Fibroblast of upper back skin (primary cell): ENCODE measurements at places on chromosomes 4 and X.

- no peak for DNase-seq
Observed at GRCh38 chrX:140710710-140711109, 1.2 kb downstream of the LINC00632 start.

DNA sequence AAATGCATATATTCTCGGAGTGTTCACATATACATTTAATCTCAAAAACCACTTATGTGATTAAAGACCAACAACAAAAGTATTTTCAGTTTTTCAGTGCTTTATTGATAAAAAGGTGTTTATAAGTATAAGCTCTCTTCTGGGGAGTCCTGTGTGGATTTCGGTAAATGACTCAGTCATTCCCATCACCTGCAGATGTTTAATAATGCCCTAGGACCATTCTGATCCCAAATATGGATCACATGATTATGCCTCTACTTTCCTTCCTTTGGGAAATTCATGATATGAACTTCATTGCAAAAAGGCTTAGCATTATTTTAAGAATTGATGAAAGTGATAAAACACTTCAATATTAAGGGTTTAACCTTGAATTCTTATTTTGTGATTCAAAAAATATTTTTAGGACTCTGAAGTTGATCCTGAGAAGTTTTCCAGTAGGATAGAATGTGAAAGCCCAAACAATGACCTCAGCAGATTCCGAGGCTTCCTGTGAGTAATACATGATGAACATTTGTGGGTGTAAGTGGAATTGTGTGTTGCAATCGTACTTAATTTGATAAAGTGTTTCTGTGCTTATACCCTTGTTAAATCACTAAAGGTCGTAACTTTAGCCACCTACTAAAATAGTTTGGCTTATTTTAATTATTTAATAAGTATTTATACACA lies 40.2 kb downstream of the ATP10D start:
- peak; percentile 95 for DNase-seq

GRCh38 chr4:184849185-184849584 lies 23.4 kb upstream of the ACSL1 start:
- DNase-seq = no peak

DNA sequence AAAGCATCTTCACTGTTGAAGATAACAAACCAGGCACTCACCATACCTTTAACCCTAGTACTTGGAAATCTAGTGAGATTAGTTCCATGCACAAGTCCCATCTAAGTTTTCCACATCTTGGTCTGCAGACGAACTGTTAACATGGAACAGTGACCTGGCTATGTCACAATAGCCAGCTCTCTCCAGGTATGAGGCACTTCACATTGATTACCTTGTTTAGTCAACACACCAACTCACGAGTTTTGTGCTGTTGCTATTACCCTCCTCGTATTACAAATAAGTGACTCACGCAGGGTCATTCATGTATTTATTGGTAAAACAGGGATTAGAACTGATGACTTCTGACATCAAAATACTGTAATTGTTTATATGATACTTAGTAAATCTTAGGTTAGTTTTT lies 36.4 kb upstream of the FRAS1 start:
- no peak for DNase-seq

- no peak for DNase-seq
Observed at GRCh38 chrX:19886883-19887531, 393 bp downstream of the SH3KBP1 start.

DNA sequence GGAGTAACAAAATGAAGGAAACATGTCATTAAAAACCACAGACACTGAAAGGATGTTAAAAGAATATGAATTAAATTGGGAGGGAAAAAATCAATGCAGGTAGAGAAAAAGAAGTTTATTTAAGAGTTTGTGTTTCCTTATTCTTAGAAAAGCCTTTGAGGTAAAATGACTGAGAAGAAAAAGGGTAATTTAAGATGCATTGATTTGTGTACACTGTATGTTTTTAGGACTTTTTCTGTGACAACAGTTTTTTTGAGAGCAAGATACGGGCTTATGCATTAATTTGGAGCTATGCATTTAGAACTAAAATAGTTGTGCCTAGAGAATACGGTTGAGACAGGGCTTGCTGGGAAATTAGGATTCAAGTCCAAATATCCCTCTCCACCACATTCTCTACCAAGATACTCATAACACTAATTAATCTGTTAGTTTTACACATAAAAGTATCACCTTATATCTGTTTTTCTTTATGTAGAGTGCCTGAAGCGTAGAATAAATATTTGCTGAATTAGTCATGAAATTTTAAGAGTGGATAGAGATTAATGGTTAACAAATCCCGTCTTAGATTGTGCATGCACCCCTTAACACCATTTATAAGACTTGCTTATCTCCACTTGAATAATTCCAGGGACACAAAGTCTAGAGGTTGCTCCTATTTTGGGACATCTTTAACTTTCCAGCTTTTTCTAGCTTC lies 232.5 kb downstream of the PCDH7 start:
- no peak for DNase-seq

GRCh38 chr4:95507147-95507546 lies 41.6 kb downstream of the UNC5C start:
- no peak for DNase-seq

- DNase-seq = no peak
Observed at GRCh38 chr4:41880840-41881831, 54.1 kb upstream of the TMEM33 start.

DNA sequence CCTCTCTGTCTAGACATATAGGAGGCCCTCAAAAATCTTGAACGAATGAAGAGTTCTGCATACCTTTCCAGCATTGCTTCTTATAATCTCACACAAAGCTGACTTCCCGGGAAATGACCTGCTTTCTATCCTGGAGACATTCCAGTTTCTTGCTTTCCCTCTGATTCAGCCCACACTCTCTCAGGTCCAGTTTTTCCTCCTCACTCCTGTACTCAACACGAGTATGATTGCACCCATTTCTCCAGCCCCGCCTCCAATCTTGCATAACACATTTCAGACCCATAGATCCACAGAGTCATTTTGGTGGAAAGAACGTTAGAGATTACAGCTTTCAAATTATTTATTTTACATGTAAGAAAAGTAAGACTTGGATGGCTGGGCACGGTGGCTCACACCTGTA lies 127.5 kb upstream of the TLR3 start:
- DNase-seq = peak; percentile 16

DNA sequence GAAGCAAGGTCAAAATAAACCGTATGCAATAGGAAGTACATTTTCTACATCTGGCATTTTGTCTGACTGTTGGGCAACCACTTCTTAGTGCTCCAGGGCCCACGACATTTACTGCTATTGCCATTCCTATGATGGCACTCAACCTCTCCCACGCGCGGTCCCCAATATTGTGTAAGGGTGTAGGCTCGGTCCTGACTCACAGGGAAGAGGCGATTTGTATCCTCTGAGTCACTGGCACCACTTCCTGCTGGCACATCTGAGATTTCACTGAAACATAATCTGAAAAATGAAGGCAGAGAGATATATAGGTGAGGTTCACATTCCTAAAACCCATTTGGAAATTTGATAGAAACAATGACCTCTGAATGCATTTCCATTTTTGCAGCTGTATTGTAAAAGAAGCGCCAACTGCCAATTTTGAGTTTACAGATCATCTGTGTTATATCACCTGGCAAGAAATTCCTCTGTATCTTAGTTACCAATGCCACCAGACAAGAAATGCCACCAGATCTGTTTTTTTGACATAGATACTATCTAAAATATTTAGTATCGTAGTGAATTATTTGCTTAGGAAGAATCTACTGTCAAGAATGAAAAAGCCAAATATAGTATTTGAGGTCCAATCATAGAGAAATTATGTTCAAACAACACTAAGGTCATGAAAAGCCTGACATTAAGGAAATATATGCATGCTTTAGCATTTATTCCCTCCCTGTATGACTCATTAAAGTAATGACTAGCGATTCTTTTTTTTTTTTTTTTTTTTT lies 9.8 kb downstream of the EREG start:
- DNase-seq = peak; percentile 53
